ENCODE measurements at places on chromosomes 7 and 10.

- DNase-seq, result no peak
These were observed 89.8 kb downstream of the UNCX start for GRCh38 chr7:1322240-1323110.

DNA sequence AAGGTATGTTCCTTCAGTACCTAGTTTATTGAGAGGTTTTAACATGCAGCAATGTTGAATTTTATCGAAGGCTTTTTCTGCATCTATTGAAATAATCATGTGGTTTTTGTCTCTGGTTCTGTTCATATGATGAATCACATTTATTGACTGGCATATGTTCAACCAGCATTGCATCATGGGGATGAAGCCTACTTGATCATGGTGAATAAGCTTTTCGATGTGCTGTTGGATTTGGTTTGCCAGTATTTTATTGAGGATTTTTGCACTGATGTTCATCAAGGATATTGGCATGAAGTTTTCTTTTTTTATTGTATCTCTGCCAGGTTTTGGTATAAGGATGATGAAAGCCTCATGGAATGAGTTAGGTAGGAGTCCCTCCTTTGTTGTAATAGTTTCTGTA, 204.0 kb upstream of the GNAI1 start:
- DNase-seq, result no peak

DNA sequence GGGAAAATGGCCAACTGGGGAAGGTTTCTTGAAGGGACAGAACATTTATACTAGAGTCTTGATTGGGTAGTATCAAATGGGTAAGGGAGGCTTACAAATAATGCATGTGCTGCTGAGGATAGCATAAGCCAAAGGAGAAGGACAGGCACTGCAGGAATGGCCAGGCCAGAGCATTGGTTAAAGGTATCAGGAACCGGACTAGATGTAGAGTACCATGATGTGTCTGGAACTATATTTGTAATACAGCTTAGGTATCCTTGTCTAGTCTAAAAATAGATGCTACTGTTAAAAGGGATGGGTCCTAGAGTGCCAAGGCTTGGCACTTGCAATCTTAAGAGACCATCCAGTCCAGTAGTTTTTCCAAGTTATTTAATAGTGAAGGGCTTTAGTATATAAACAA, 20.3 kb downstream of the TMEM243 start:
- no peak for DNase-seq

GRCh38 chr7:632831-633210, 93.7 kb upstream of the DNAAF5 start:
- no peak for DNase-seq

DNA sequence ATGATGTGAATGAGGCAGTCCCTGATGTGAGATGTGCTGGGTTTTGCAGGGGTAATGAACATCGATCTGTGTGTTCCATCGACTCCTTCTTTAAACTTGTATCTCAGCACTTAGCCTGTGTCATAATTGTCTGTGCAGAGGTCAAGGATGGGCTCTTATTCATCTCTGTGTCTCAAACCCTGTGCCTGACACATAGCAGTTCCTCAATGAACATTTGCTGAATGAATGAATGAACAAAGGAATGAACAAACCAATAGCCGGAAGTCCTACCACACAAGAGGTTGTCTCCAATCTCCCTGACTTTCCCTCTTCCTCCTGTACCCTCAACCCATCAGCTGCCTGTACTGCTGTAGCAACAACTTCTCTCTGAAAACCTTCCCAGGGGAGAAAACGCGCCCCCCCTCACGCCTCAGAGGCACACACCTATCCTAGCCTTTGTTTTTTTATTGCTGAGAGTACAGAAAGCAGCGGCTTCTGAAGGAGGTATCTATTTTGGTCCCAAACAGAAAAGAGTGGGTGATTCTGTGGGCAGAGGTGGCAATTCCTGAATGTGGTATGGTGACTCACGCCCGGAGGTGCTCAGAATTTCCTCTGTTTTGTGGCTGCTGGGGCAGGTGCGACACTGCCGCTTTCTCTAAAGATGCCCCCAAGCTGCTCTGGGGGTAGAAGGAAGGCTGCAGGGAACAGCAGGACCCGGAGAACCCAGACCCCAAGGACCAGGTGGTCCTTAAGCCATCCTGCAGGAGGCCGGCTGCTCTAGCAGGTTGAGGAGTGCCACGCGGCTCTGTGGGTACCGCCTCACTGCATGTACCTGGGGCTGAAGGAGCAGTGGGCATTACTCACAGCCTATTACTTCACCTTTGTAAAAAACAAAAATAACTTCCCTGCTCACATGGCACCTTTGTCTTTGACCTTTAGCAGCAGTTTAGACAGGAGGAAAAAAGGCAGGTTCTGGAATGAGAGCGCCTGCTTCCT, 9.6 kb downstream of the IL2RA start:
- no peak for DNase-seq

GRCh38 chr10:99993701-99994689, 15.8 kb downstream of the DNMBP start:
- peak; percentile 53 for DNase-seq

DNA sequence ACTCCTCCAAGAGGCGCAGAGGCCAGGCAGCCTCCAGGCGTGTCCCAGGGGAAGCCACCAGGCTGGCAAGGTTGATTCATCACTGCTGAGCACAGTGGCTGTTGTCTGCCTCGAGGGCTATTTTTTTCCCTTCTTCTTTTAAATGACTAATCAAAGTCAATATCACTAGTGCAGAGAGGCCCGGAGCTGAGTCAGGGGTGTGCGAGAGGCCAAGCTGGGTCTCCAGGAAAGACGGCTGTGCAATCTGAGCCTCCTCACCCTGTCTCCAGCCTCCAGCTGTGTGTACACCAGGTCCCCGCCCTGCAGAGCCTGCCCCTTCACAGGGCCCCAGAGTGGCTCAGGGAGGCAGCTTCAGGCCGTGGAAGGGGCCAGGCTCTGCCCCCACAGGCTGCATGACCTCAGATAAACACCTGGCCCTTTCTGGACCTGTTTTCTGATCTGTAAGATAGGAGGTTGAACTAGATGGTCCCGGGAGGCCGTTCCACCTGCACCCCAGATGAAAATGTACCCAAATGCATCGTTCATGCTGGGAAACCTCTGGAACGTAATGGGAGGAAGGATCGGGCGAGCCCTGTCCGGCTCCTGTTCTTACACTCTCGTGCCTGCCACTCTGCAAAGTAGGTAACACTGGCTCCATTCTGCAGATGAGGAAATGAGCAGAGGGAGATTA, 3.7 kb downstream of the STX1A start:
- DNase-seq, result no peak

All from thoracic aorta (tissue), 2 donors.